HAP-1 (cell line): ENCODE measurements at places on chromosomes 1 and 21.

- no peak for DNase-seq
Measured at GRCh38 chr1:53073868-53074311, 11.9 kb downstream of the PODN start.

- DNase-seq: no peak
Measured at GRCh38 chr1:151840421-151840820, 801 bp upstream of the C2CD4D start.

- DNase-seq: no peak
Measured at GRCh38 chr1:154884869-154885701, 15.0 kb upstream of the KCNN3 start.

- no peak for DNase-seq
Measured at GRCh38 chr1:19577036-19577435, 67.1 kb upstream of the NBL1 start.

DNA sequence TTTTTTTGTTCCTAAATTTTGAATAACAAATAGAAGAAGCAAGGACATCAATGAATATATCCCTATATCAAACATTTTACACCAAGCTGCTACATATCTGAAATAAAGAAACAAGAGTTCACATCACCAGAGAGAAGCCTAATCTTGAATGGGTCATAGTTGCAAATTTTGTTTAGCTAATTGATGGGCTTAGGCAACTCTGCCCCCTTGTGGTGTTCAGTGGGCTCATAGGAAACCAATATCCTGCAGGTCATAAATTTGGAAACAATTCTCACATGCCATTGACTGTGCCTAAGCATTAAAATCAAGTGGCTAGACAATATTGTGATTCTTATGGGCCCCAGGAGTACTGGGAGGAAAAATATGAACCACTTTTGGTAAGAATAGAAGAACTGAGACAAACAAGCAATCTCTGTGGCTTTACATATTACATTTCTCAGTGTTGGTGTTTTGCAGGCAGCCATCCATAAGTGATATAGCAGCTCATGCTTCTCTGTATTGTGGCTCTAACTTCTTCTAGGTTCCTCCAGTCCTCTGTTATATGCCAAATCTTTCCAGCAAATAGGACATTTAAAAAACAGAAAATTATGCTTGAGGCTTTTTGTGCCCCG lies 1262.8 kb upstream of the PRMT6 start:
- peak; percentile 42 for DNase-seq

DNA sequence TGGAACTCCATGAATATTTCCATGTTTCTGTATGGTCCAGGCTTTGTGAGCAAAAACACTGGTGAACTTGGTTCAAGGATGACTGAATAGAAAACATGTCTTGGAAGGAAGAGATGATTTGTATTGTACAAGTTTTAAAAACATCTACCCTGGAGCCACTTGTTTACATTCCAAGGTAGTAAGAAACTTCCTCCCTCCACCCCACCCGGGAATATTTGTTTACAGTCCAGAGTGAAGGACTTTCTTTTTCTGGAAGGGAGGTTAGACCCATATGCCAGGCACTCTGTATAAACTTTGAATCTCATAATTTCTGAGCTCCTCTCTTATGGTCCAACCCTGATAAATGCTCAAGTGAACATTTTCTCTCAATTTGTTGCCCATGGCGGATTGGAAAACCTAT lies 323.3 kb upstream of the LYPLAL1 start:
- DNase-seq: no peak

DNA sequence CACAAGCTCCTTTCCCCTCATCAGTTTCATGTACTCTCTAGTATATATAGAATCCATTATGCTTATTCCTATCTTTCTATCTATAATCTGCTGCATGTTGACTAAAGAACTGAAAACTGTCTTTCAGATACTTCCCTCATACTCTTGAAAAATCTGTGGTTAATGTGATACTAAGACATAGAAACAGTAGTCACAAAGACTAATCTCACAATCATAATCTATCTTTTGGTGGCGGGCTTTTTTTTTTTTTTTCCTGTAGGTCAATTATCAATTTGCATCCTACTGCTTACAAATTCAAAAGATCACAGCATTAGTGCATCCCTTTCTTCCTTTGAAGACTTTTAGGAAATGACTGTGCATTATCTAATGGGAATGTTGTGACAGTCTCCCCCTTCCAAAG lies 4.7 kb downstream of the UBR4 start:
- no peak for DNase-seq

- no peak for DNase-seq
Measured at GRCh38 chr1:14441302-14441741, 157.2 kb upstream of the KAZN start.

DNA sequence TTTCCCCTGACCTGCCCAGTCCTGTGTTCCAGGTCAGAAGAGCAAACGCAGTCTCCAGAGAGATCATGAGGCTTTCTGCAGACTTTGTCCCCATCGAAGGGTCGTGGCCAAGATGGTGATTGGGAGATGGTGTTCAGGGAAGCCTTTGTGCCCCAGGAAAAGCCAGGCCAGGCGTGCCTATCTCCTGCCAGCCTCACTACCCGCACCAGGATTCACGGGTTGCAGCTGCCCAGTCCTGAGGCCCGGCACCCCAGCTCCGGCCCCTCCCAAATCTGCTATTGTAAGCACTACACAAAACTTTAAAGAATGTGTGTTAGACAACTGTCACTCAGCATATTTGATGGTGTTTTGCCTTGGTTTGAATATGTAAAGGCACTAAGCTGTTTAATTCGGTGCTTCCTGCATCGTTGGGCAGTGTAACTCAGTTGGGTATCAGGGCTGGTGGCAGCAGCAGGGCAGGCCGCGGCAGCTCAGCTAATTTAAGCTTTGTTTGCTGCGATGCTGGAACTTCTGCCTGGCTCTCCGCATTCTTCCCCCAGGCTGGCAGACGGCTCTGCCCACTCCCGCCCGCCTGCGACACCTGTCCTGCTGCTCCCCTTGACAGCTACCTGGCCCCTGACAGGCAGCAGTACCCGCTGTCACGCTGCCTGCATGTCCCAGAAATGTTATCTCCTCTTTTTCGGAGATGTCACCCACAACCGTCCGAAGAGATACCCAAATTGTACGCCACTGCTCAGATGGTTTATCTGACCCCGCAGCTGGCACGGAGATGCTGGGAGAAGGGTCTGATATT lies 209.0 kb upstream of the VAMP3 start:
- no peak for DNase-seq

GRCh38 chr1:185154912-185155513 lies 1.7 kb downstream of the TRMT1L start:
- DNase-seq: no peak

GRCh38 chr1:71242239-71242638 lies 161.4 kb upstream of the ZRANB2 start:
- no peak for DNase-seq

DNA sequence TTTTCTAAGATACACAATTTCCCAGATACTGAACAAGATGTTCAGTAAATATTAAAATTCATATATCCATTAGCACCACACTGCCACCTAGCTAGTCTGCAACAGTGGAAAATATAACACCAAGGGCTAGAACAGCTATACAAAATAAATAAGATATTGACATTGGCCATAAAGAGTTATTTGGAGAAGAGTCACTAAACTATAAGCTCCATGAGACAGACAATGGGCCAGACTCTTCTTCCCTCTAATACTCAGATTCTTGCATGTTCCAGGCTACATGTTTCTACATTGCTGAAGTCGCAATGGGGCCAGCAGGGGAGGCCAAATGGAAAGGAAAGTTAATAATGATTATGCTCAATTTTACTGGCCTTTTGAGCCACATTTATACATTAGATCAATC lies 21.5 kb downstream of the SPATA6 start:
- no peak for DNase-seq

DNA sequence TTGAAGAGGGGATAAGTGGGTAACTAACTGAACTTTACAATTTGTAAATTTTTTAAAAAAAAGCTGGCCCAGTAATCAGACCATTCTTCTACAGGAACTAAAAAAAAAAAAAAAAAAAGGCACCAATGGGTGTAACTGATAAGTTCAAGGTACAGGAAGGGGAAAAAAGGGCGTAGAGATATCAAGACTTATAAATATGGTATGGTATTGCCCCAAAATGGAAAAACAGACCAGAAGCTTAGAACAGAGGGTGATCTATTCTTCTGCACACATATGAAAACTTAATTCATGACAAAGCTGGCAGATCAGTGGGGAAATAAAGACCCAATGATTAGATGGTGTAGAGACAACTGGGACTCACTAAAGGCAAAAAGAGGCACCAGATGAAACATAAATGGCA lies 58.9 kb downstream of the LHX4 start:
- no peak for DNase-seq

- no peak for DNase-seq
Measured at GRCh38 chr1:227902641-227902990, 45.1 kb downstream of the WNT9A start.

DNA sequence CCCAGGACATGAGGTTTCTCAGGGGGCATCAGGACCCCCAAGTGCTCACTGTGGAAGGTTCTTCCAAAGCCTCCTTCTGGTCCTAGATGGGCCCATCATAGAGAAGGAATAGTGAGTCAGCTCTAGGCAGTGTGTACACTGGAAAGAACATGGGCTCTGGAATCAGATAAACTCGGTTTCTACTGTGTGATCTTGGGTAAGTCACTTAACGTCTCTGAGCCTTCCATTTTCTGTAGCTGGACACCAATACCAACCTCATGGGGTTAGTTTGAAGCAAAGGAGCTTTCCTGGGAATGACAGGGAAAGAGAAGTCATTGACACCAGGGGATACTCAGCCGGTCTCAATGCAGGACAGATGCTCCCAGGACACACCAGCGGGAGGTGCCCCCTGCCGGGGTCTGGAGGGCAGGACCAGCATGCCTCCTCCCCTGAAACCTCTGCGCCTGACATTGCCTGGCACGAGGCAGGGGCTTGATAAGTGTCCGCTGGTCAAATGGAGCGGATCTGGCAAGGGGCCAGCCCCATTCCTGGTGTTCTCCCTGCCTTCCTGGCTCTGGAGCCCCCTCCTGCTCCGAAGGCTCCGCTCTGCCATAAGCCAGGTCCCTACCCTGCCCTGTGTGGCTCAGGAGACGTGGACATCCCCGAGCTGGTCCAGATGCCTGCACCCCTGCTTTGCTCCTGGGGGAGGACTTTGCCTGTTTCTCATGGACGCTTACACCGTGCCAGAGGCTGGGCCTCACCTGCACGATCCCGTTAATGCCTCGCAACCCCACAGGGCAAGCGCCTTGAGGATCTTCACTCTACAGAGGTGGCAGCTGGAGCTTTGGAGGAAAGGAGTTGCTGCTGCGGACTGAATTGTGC lies 52.8 kb downstream of the EDN2 start:
- DNase-seq: peak; percentile 25

DNA sequence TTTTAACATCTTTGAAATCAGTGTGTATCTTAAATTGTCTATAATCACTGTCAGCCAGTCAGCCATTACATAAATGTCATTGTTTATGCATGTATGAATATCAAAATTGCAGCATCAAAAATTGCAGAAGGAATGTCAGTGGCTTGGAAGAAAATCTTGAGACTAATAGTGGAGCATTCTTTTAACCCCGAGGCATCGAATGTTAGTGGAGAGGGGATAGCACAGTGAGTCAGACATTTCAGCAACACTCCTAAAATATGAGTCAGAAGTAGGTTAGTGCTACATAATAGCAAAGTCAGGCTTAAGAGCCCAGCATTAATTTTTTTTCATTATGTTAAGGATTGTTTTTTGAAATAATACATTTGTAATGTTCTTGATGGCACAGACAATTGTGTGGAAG lies 45.5 kb downstream of the SNRPE start:
- DNase-seq: no peak

GRCh38 chr21:24183077-24183476 lies 1424.2 kb downstream of the MRPL39 start:
- DNase-seq: no peak

GRCh38 chr1:9606948-9607347 lies 18.2 kb downstream of the TMEM201 start:
- no peak for DNase-seq

DNA sequence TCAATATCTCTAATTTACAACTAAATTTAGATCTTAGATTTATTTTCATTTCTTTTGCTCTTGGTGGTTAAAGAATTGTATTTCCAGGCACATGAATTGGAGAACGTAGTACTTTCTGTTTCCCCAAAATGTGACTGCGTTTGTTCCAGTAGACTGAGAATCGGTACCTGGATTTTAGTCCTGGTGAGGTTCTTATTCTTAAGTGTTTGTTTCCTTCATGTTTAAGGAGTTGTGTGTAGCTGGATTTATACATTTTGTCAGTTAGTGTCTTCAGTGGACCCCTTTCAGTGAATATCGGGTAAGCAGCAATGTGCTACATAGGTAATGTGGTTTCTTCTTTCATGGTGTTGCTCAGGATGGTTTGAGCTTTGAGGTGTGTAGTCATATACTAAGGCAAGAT lies 6.8 kb downstream of the MIER1 start:
- no peak for DNase-seq

GRCh38 chr1:52660807-52661206 lies 27.8 kb downstream of the SHISAL2A start:
- DNase-seq: no peak

GRCh38 chr1:103111926-103112325 lies 3.6 kb upstream of the COL11A1 start:
- DNase-seq: no peak

DNA sequence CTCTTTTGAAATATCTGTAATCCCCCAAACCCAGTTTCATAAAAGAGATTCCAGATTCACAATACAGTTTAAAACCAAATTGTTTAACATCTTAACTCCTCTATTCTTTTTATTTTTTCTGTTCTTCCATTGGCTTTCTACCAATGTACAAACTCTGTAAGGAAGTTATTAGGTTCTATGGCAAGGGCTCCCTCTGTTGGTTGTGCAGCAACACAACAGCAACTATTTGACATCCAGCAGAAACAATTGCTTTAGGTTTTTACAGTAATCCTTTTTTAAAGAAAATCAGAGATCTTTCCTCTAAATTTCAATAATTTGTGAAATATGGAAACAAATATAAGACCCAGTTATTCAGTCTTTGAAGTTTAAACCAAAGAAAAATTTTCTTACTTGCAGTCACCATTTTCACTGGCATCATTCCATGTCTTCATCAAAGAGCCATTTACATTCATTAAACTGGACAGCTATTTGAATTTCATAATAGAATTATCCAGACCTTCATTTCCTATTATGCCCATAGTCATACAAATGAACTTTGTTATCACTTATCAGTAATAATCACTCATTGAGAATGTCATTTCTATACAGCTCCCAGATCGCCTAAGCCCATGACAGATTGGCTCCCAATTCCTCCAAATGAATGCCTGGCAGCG lies 46.5 kb upstream of the RNF11 start:
- peak; percentile 68 for DNase-seq

DNA sequence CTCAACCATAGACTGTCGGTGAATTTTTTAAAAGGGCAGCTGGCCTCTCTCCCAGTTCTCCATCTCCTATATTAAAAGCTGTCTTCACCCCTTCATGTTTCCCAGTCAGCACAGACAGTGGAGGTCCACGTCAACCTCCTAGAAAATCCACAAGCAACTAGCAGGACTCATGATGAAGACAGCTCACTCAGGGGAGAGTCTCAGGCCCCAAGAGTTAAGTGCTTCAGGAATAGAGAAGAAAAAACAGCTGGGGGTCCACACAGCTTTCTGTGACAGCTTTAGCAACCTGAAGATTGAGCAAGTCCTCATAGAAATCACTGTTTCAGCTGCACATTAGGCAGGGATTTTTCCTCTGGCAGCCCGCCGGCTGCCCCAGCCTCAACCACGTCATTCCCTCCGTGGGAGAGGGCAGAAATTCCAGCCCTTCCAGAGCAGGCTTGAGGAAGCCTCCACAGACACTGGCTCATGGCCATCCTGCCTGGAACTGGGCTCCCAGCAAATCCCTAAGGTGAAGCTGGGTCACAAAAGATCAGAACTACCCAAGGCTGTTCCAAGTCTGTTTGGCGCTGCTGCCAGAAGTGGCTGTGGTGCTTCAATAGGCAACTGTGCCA lies 15.2 kb downstream of the GPR161 start:
- DNase-seq: no peak

- peak; percentile 71 for DNase-seq
Measured at GRCh38 chr1:116494353-116494692, 76.5 kb downstream of the CD58 start.
